ENCODE measurements at places on chromosomes 7 and 10.
A peak's percentile ranks its signal among the peaks of the same experiment; 100 is the strongest.

- DNase-seq: no peak
These were observed 17.9 kb downstream of the DOCK4 start for GRCh38 chr7:112188257-112188656.

DNA sequence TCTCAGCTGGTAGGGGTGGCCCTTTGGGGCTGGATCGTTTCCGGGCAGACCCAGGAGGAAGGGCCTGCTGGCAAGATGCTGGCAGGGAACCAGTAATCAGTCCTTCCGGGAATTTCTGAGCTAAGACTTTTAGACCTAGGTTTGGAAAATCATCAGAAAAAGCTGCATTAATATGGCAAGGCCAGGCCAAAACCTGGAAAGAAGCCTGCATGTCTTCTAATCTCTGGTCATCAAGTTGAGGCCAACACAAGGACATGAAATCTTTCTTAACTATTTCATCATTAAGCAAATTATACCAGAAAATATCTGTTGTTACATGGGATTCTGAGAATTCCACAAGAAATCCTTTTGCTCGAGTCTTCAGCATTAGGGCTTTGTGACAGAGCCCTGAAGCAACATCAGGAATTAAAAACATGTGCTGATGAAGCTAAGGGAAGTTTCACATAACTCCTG, 19.9 kb downstream of the CPA1 start:
- peak; percentile 55 for DNase-seq

DNA sequence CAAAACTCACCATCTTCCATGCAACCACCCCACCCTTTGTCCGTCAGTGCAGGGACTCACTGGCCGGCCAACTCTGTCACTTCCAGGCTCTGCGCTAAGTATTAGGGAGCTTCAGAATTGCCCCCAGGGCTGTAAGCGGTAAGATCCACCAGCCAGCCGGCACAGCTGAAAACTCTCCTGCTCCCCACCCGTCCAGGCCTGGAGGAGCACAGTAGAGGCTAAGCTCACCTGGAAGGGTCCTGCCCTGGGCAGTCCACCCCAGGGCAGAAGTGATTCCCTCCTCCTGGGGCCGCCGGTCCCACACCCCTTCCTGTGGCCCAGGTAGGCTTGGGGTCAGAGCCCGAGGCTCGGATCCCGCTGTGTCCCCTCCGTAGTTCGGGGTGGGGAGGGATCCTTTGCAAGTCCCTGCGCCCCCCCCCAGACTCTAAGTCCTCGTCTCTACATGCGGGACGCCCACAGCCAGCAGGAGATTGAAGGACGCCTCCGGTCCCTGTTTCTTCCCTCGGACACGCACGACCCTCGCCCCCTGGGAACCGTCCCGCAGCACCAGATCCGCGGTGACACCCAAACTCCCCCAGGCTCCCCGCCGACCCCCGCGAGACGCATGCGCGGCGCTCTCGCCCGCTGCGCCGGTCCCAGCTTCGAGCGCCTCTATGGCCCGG, 138.9 kb downstream of the ARHGAP22 start:
- no peak for DNase-seq

GRCh38 chr10:128480601-128481000, 354.4 kb upstream of the MKI67 start:
- no peak for DNase-seq

DNA sequence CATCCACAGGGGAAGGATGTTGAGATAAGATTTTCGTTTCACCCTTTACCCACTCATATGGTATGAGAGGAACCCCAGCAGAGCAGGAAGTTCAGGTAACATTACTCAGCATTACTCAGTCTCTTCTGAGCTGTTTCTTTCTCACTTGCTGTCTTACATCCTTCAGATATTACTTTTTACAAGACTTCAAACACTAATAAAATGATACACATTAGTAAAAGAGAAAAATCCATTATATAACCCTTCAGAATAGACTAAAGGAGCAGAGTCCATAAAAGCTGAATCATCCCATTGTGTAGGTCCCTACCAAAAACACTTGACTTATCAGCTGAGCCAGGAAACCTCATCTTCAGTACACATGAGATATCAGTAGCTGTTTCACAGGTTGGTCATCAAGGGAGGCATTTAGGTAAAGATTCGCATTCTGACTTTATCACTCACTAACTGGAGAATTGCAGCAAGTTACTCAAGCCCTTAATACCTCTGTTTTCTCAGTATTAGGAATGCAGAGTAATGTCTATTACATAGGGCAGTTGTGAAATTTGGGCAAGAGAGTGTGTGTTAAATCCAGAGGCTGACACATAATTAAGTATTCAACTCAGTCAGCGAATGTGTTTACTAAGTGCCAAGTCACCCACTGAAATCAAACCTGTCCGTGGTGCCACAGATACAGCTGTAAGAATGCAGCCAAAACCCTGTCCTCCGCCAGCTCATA, 44.7 kb downstream of the KLF6 start:
- DNase-seq: no peak

DNA sequence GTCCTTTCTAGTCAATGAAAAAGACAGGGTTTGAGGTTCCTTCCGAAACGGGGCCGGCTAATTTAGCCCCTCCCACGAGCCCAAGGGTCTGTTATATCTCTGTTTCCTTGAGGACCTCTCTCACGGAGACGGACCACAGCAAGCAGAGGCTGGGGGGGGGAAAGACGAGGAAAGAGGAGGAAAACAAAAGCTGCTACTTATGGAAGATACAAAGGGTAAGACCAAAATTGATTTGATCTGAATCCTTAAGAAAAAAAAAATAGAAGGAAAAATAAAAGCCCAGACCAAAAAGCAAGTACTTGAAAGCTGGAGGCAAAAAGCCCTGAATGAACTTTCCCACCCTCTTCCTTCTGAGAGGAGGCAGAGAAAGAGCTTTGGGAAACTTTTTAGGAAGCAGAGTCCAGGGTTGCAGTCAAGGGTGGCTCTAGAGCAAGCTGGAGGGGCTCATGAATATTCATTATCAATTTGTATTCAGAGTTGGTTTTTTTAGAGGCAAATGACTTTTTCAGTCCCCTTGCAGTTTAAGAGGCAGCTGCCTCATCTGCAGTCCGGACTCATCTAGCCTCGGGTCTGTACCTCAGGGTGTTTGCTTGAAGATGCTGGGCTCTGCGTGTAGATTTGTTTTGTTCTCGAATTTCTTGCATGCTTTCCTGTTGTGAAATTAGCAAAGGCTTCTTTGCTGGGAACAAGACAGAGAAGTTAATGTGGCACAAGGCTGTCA, at the start of gene ENTPD1:
ENTPD1 (plus strand) TSS at position 123 of the 721 bp plus-strand sequence; CDS start at position 200, 77 bp downstream.
- DNase-seq: no peak

DNA sequence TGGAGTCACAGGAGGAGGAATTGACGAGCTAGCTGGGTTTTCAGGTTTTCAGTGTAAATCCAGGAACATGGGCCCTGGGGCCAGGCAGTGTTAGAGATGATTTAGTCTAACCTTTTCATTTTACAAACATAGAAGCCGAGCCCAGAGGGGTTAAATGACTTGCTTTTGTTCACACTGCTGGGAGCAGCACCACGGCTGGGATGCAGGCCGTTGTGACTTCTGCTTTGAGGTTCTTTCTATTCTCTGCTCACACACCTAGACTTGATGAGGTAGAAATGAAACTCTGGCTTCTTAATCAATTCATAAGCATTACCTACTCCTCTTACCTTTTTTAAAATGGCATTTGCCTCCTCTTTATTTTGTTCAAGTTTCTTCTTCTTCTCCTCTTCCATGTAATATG, 36.4 kb downstream of the CREB5 start:
- DNase-seq: no peak

DNA sequence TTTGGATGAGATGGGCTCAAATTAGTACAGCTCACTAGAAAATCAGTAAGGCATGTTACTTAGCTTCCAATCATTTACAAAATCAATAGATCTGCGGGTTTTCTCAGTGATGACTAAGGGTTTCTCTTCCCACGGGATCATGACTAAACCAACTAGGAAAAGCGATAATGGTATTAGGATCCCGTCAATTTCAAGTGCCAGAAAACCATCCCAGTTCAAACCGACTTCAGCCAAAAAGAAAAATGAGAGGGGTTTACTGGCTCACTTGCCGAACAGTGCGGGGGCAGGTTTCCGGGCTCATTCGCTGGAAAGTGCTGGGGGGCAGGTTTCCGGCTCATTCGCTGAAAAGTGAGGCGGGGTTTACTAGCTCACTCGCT, 62.1 kb upstream of the LYZL2 start:
- peak; percentile 95 for DNase-seq

- no peak for DNase-seq
These were observed 44.4 kb upstream of the SP4 start for GRCh38 chr7:21383227-21384220.

DNA sequence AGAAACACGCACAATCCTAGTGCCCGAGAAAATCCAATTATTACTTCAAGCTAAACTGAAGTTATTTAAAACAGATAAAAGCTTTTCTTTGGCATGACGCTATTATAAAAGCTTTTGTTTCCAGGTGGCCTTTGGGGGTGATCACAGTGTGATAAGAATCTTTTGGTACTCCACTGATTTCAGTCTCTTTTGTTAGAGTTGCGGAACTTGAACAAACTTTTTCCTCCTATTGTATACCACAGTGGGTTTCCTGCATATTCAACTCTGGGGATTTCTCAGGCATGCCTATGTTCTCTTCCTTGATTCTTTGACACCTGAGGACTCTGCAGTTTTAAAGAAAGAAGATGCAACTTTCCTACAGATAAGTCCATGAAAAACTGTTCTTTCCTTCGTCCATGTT, 99.7 kb upstream of the PITRM1 start:
- DNase-seq: no peak

DNA sequence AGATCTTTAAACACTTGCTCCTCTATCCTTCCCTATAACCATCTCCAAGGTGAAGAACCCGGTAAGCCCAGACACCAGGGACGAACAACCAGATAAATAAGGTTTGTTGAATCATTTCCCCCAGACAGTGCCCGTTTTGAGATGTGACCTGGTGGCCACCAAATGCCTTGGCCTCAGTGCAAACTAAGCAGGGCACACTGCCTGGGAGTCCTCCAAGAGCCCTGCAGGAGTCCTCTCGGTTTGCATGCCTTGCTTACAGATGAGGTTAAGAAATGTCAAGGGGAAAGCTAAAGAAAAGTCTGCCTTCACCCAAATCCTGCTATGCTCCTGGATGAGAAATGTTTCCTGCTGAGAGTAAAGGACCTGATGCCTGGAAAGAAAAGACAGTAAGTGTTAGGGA, 31.6 kb downstream of the SLIT1 start:
- no peak for DNase-seq

GRCh38 chr7:38105874-38106483, 72.1 kb upstream of the STARD3NL start:
- DNase-seq: peak; percentile 44

- DNase-seq: peak; percentile 49
These were observed 75.3 kb downstream of the ZNF92 start for GRCh38 chr7:65448816-65449504.

- no peak for DNase-seq
These were observed 44.7 kb downstream of the ZNF467 start for GRCh38 chr7:149728491-149729375.

DNA sequence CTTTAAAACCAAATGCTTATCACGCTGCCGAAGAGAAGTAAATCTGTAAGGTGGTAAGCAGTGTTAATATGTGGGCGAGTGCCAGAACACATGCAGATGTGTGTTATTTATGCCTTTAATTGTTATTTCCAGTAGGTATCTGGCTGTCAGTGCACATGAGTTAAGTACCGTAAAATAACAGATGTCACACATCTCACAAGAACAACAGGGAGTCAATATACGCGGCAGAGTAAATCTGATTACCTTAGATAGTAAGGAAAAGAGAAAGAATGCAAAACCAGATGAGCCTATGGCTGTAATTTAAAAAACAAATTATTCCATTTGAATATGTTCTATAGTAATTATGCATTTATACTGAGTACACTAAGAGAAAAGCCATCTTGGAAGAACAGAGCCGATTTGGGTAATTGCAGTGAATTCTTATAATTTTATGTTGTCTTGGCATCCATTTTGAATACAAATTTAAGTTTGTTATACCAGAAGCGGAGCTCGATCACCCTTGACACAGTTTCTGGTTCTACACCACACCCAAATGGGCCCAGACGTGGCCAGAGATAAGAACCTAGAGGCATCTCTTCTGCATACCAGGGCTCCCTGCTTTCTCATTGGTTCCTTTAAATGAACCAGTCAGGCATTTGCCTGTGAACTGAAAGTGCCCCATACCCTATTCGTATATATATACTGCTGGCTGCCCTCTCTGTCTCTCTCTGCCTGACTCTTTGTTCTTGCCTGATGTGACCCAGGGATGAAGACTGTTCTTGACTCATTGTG, 34.8 kb downstream of the DNAJB9 start:
- no peak for DNase-seq

DNA sequence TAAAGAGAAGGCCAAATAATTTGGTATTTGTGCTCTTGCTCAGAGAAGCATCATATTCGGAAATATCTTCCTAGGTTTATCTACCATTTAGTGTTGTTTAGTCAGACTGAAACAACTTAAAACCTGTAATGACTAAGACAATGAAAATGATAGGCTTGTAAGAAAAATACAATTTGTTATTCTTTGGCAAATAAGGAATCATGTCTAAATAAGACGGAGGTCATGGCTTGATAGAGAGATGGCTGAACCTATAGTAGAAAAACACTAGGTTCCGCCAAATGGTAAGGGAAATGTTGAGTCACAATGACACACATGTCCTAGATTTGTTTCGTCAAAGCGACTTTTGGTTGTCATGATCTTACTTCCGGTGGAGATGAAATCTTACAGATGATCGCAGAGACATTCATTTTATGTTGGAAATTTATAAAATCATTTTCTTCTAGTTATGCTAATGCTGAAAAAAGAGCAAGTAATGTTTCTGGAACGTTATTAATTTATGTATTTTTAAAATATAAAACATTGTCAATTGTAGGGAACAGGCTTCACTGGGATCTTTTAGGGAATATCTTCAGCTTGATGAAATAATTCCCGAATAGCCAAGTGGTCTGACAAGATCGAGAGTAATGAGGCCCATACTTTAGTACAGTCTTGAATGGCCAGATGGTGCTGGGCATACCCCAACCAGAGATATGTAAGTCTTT, 1.0 kb downstream of the SRGN start:
- DNase-seq: no peak

DNA sequence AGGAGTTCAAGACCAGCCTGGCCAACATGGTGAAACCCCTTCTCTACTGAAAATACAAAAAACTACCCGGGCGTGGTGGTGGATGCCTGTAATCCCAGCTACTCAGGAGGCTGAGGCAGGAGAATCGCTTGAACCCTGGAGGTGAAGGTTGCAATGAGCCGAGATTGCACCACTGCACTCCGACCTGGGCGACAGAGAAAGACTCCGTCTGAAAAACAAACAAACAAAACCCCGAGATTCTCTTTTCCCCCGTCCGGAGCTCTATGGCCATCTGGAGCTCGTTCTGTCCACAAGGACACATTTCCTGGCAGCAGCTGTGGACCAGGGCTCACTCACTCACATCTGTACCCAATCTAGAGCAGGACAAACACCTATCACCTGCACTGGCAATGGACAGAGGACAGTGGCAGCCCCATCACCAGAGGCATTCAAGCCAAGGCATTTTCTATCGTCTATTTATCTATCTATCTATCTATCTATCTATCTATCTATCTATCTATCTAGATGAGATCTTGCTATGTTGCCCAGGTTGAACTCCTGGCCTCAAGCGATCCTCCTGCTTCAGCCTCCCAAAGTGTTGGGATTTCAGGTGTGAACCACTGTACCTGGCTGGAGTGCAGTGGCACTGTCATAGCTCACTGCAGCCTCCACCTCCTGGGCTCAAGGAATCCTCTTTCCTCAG, 167.1 kb upstream of the TNRC18 start:
- DNase-seq: no peak

Measured in stromal cell of bone marrow (primary cell).